ENCODE measurements at places on chromosomes 16 and 17.

GRCh38 chr17:38867968-38868816 is 1.7 kb upstream of the LASP1 start:
- DNase-seq: no peak

DNA sequence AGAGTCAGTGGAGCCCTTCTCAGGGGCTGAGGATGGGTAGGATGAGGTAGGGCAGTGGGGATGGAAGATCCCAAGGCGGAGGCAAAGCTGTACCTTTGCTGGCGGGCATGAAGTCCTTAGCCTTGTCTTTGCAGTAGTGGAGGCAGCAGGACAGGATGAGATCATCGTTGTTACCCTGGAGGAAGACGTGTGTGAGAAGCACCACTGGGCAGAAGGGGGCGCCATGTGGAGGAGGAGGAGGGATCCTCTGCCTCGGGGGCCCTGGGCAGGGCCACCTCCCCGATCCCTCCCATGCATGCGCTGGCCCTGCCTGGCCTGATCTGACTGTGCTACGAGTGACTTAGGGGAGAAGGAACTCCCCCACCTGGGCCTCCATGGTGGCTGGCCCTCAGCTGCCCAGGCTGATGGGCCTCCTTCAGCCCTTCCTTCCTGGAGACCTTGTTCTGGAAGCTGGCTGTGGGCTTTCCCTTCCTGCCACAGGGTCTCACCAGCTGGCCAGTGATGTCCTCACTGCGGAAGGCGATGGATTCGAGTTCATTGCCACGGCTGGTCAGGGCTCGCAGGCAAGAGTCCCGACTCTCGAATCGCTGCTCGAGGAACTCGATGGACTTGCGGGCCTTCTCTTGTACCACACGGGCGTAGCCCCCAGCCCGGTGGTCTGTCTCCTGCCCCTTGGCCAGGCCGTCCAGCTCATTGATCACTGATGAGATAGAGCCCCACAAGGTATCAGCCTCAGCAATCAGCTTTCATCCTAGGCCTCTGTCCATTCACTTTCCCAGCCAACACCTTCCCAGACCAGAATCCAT is 10.3 kb downstream of the HIC1 start:
- DNase-seq: peak; percentile 85

- DNase-seq: no peak
Observed at GRCh38 chr17:17096438-17097178, 54.4 kb downstream of the MPRIP start.

GRCh38 chr17:78252111-78252634 is 20.7 kb downstream of the TMEM235 start:
- DNase-seq: peak; percentile 53

- DNase-seq: no peak
Observed at GRCh38 chr17:12068946-12069345, 48.3 kb downstream of the MAP2K4 start.

DNA sequence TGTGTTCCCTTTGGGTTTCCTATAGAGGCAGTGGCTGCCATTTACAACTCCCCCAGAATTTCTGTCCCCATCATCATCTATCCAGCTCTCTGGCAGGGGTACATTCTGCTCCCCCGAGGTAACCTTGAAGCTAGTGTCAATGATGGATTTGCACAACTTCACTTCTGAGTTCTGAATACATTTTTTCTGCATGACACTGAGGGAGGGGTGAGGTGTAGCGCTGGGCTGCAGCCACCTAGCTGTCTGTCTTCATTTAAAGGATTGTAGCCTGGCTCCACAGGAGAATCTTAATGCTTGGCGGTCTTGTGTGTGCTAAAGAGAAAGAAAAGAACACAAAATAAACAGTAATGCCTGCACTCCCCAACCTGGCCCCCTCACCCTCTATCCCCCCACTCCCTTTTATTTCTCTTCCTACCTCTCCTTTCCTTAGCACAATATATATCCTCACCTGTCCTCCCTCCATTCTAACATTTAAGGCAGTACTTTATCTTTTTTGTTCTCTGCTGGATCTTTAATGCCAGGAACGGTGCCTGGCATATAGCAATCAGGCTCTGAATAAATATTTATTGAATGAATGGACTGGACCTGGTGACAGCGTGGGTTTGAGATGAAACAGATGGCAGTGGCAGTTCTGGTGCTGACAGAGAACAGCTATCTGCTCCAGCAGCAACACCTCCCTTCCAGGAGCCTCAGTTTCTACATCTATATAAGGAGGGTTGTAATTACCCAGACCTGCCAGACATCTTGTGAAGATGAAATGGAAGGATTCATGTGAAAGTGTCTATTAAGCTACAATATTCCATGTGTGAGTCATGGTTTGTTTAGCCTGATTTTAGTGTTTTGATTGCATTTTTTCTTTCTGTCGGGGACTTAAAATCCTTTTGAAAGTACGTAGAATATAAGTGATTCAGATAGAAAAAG is 163.5 kb upstream of the CDH11 start:
- DNase-seq: no peak

DNA sequence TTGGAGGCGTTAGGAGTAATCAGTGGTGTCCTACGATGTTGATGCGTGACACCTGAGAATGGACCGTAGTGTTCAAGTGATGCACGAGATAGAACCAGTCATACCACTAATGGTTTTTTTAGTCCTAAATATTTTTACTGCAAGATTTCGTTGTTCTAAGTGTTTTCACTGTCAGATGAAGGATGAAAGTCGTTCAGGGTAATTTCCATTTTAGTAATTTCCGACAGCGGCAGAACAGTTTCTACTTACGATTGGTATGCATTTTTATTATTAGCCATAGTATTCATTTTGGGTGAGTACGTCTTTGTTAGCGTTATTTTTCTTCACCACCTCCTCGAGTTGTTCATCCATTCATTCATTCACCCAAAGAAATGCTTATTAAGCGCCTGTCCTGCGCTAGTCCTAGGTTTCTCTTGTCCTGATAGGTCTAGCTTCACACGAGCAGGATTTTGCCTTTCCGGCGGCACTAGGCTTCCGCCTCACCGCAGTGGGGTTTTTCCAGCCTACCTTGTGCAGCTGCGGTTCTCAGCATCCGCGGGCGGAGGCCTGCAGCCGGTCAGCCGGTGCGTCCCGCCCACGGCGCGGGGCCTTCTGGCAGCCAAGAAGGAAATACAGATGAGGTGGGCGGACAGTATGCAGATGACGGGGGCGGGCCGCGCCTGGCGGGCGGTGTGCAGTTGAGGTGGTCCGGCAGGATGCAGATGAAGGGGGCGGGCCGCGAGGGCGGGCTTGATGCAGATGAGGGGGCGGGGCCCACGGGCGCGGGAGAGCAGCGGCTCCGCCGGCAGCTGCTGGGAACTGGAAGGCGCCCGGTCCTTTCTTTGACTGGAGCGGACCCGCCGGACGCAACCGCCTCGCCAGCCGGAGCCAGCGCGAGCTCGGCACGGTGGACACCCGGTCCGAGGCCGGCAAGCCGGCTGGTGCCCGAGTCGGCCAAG is 146.4 kb downstream of the SPECC1 start:
- peak; percentile 95 for DNase-seq

DNA sequence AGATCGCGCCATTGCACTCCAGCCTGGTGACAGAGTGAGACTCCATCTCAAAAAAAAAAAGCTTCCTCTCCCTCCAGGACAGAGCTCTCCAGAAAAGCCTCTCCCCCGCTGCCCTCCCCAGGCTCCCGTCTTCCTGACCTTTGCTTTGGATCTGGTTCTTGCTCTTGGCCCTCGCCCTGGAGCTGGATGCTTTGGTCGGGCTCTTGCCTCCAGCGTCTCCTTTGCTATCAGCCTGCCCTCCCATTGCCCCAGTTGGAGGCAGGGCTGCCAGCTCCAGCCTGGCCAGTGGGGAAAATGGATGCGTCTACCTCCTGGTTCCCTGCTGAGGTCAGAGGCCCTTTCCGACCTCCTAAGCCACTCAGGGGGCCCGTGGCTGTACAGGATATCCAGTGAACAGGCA is 35.9 kb downstream of the TRARG1 start:
- no peak for DNase-seq

DNA sequence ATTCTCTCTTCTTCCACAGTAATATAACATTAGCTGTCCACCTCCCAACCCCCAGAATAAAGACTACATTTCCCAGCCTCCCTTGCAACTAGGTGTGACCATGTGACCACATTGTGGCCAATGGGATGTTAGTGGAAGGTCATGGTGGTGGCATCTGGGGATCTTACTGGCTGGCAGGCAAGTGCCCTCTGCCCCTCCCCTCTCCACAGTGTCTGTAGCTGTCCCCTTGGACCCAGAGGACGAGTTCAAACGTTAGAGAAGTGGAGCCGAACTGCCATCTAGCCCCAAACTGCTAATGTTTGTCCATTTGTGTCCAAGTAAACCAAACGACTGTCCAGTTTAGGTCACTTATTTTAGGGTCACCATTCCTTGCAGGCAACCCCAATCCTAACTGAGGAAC is 26.6 kb upstream of the KCNG4 start:
- peak; percentile 31 for DNase-seq

DNA sequence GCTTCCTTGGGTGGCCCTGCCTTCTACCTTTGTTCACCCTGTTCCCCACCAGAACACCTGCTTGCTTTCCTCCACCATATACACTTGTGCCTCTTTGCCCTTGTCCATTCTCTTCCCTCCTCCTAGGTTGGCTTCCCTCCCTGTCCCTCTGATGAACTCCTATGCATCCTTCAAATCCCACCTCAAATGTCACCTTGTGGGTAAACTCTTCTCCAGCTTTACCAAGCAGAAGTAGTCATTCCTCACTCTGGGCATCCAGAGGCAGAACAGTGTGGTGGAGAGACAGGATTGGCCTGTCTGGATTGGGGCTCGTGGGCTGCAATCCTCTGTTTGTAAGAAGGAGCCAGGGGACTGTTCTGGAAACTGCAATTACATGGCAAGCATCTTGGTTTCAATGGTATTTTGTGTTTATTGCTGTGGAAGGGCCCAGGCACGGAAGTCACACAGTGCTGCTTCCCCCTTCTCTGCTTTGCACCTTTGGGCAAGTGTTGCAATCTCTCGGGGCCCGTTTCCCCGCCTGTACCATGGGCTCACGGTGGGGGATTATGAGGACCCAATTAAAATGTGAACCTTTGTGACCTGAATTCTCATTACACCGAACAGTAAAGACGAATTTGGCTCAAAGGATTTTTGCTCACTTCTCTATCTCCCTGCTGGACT is 21.9 kb upstream of the NXPH3 start:
- DNase-seq: no peak

- no peak for DNase-seq
Observed at GRCh38 chr17:50805486-50805885, 29.9 kb upstream of the WFIKKN2 start.

GRCh38 chr16:24571096-24571495 is 31.7 kb downstream of the RBBP6 start:
- DNase-seq: no peak

DNA sequence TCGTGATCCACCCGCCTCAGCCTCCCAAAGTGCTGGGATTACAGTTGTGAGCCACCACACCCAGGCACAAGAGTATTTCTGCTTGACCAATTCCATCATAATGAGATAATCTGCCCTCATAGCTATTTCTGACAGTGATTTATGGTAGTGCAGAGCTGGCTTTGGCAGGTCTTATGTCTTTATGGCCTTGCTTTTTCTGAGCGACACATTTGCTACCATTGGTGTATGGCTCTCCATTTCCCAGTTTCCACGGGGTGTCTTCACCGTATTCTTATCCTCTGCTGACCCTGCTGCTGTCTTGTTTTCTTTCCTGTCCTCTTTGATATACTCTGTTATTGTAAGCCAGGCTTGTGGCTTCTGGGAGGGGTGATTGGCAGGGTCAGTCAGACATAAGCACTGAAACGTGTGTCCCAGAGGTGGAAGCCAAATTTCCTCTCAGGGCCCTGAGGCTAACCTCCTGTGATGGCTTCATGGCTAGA is 161.1 kb upstream of the TBX2 start:
- no peak for DNase-seq

GRCh38 chr17:63082273-63082861 is 116.3 kb downstream of the TANC2 start:
- no peak for DNase-seq

DNA sequence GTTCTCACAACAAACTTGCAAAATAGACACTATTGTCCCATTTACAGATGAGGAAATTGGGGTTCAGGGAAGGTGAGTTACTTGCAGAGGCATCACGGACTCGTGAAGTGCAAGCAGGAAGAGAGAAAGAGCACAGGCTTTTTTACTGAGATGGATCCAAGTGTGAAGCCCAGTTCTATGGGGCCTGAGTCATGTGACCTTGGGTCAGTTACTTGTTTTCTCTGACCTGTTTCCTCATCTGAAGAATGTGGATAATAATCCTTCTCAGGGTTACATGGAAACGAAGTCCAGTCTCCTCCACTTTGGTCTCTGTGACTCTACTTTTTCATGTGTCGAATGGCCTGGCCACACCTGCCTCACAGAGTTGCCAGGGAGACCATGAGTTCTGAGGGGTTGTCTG is 134.4 kb downstream of the SPACA3 start:
- no peak for DNase-seq
